ENCODE measurements at places on chromosomes 4 and X.
A peak's percentile ranks its signal among the peaks of the same experiment; 100 is the strongest.

DNA sequence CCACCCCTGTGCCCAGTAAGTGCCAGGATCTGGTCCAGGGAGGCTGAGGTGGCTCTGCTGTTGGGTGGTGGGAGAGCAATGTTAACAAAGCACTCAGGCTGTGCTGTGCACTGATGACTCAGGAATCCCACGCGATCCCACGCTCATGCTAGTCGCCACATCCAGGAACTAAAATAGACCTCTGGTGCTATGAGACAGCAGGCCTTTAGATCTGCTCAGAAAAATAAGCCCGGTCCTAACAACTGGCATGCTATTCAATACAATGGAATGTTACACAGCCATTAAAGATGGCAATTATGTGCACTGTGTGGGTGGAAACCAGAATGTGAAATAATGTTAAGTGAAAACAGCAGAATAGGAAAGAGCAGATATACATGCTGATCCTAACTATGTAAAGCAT, 26.0 kb downstream of the ARL13A start:
- peak; percentile 70 for DNase-seq

GRCh38 chrX:22739276-22739675, 260.5 kb upstream of the DDX53 start:
- no peak for DNase-seq

DNA sequence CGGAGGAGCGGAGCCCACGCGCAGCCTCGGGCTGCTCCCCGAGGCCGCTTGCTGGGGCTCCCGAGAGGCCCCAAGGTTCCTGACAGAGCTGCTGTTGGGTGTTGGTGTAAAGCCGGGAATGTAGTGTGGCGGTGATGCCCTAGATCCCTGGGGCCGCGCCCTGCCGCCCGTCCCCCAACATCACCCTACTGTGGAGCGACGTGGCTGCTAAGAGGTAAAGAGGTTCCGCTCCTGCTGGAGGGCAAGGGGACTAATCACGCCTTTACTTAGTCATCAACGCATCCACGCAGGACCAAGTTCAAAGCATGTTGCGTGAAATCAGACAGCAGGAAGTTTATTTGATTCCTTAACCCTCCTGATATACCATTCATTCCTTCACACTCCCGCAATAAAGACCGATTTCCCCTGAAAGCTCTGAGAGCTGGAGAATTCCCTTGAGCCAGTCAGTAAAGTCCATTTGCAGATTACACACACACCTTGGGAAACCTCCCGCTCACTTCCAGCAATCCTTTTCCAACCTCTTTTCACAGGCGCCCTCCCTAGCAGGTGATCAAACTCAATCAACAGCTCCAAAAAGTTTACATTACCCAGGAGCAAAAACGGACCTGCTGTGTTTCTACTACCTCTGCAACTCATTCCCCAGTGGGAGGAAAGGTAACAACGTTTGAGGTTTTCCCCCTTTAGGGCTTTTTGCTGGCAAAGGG, 579 bp upstream of the GABRA2 start:
- DNase-seq, result no peak

DNA sequence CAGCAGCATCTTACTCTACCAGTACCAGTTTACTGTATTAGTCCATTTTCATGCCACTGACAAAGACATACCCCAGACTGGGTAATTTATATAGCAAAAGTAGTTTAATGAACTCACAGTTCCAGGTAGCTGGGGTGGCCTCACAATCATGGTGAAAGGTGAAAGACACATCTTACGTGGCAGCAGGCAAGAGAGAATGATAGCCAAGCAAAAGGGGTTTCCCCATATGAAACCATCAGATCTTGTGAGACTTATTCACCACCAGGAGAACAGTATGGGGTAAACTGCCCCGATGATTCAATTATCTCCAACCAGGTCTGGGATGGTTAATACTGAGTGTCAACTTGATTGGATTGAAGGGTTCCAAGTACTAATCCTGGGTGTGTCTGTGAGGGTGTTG, 69.3 kb downstream of the YIPF6 start:
- DNase-seq, result peak; percentile 14

DNA sequence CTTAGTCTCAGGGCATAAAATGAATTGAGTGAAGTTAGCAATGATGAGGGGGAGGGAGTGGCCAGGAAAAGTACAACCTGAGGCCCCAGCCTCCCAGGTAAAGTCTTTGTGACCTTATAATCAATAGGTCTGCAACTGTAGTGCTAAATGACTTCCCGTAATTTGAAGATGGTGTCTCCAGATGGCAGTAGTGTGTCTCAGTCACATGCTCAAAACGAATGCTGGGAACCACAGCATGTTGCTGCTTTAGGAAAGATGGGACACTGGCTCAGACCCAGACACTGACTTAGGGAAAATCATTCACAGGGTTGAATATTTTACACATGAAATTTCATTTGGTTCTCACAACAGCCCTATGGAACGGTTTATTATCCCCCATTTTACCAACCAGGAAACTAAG, 10.3 kb downstream of the SRPX2 start:
- no peak for DNase-seq

- DNase-seq, result no peak
Measured at GRCh38 chr4:13109536-13109935, 374.6 kb downstream of the RAB28 start.

GRCh38 chr4:71261001-71261400, 77.8 kb upstream of the SLC4A4 start:
- DNase-seq, result no peak

GRCh38 chr4:101083131-101083530, 264.2 kb downstream of the PPP3CA start:
- DNase-seq, result no peak

- DNase-seq, result no peak
Measured at GRCh38 chrX:50000937-50001542, 78.6 kb downstream of the CLCN5 start.

GRCh38 chrX:48021026-48021900, 14.5 kb downstream of the SPACA5 start:
- peak; percentile 76 for DNase-seq

- DNase-seq, result no peak
Measured at GRCh38 chr4:17433827-17434226, 78.1 kb downstream of the QDPR start.

GRCh38 chrX:110698696-110699095, 96.9 kb downstream of the CHRDL1 start:
- no peak for DNase-seq

- no peak for DNase-seq
Measured at GRCh38 chr4:88836216-88836615, 138.6 kb upstream of the NAP1L5 start.

DNA sequence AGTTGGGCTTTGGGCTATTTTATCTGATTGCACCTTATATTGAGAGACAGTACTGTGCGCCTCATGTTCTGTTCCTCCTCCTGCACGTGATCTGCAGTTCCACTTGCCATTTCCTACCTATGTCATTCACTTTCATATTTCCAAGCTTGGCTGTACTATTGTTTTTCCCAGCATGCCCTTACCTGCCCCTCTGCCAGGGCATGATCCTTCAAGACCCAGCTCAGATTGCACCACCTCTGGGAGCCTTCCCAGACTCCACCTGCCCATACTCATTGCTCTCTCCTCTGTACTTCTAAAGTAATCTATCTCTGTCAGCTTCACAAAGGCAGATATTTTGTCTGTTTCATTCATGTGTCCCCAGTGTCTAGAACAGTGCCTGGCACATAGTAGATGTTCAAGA, 11.6 kb downstream of the SLC25A5 start:
- peak; percentile 63 for DNase-seq

GRCh38 chr4:14452764-14453163, 549.5 kb upstream of the CPEB2 start:
- DNase-seq, result no peak

- no peak for DNase-seq
Measured at GRCh38 chr4:155307731-155308277, 69.0 kb downstream of the MAP9 start.

DNA sequence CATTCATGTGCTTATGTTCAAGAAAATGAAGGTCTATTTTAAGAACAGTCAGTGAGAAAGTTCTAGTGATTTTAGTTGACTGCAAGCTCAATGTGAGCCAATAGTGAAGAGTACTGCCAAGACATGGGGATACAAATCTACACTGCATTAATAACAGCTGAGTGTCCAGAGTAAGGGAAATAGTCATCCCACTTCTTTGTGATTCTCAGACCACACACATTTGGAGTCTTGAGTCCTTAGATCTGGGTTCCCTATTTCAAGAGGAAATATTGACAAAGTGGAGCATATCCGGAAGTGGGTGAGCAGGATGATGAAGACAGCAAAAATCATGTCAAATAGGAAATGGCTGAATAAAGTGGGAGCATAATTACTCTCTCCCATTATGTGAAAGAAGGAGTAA, 171.1 kb downstream of the LARP7 start:
- no peak for DNase-seq
